CD8-positive, alpha-beta memory T cell (primary cell): ENCODE measurements at places on chromosomes 2 and 18. TPM values are rescaled to one million over a fixed set of nuclear protein-coding genes. Genes with fewer than 3 reads are reported as not detected.

ABCG8 gene
- total RNA-seq: not detected

C1QL2 gene
- total RNA-seq: not detected

TCF23 gene
- not detected for total RNA-seq

IL37 gene
- total RNA-seq: not detected

HES6 gene
- total RNA-seq: 5.1 TPM

CPS1 gene
- total RNA-seq: 2.3 TPM

GPR45 gene
- not detected for total RNA-seq

SCN3A gene
- total RNA-seq: not detected

EDAR gene
- 0.16 TPM for total RNA-seq

ALPG gene
- total RNA-seq: not detected

CACNB4 gene
- 0.20 TPM for total RNA-seq

IL36B gene
- total RNA-seq: not detected

MAP3K2 gene
- 57.7 TPM for total RNA-seq

THAP4 gene
- total RNA-seq: 51.4 TPM

ALPI gene
- not detected for total RNA-seq

- H3K36me3 ChIP-seq: no peaks in the 10 kb centered on the region
- H3K27ac ChIP-seq: no peak overlapping the region
- H3K4me1 ChIP-seq: no peaks in the 10 kb centered on the region
- H3K27me3 ChIP-seq: no peaks in the 10 kb centered on the region
- no peak for DNase-seq
- H3K4me3 ChIP-seq: no peak overlapping the region
These were observed 95.7 kb upstream of the DOCK10 start for GRCh38 chr2:225137971-225138370.

DNA sequence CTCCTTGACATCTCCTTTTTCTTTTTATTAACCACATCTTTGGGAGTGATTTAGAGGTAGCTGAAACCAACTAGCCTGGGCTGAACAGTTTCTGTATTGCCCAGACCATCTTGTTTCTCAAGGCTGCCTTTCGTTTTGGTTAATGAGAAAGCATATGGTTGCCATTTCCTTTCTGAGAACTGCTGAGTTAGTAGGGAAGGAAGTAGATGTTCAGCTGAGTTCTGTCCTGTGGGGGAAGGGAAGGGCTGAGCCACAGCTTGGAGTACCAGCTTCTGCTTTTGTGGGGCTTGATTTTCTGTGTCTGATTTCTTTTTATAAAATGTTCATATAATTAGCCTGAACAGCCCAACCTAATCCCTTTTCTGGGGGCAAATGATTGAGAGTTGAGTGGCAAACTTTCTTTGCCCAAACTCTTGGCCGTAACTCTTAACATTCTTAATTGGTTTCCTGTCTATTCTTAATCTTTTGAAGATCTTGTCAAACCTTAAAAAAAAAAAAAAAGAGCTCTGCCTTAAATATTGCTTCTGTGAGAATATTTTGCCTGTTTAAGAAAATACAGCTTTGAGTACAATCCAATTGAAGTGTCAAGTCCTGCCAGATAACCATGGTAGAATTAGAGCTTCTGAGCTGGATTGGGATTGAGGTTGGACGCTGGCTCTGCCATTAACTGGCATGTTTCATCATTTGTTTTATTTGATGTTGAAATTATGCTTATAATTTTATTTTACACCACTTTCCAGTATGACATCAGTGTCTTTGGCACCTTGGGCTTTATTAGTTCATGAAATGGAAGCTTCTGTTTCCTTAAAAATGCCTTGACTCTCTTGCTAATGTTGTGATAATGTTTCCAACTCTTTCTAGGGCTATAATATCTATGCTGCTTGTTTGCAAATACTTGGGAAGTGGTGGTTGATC is 1.9 kb upstream of the NABP1 start:
- peak overlapping the region; percentile 98 for H3K4me3 ChIP-seq
- peak overlapping the region; percentile 100 for H3K27ac ChIP-seq
- no peaks in the 10 kb centered on the region for H3K36me3 ChIP-seq
- H3K27me3 ChIP-seq: no peaks in the 10 kb centered on the region

GRCh38 chr2:239250216-239251081 is 150.4 kb downstream of the HDAC4 start:
- H3K4me1 ChIP-seq: peaks cover 36% of the 10 kb centered on the region
- no peak for DNase-seq
- H3K27ac ChIP-seq: no peak overlapping the region
- no peak overlapping the region for H3K4me3 ChIP-seq
- H3K36me3 ChIP-seq: no peaks in the 10 kb centered on the region
- H3K27me3 ChIP-seq: no peaks in the 10 kb centered on the region

GRCh38 chr18:55320424-55321264 is 267.3 kb downstream of the TCF4 start:
- H3K4me1 ChIP-seq: no peaks in the 10 kb centered on the region
- no peak overlapping the region for H3K27ac ChIP-seq
- DNase-seq: no peak
- no peaks in the 10 kb centered on the region for H3K36me3 ChIP-seq
- no peaks in the 10 kb centered on the region for H3K27me3 ChIP-seq

GRCh38 chr2:147524912-147525311 is 319.9 kb upstream of the ACVR2A start:
- no peaks in the 10 kb centered on the region for H3K36me3 ChIP-seq
- H3K27me3 ChIP-seq: no peaks in the 10 kb centered on the region
- no peak overlapping the region for H3K4me3 ChIP-seq
- H3K4me1 ChIP-seq: peaks cover 9% of the 10 kb centered on the region

- no peaks in the 10 kb centered on the region for H3K36me3 ChIP-seq
- H3K4me3 ChIP-seq: no peak overlapping the region
- H3K27ac ChIP-seq: no peak overlapping the region
- no peaks in the 10 kb centered on the region for H3K4me1 ChIP-seq
- no peaks in the 10 kb centered on the region for H3K27me3 ChIP-seq
- DNase-seq: no peak
These were observed 8.2 kb upstream of the CLIP4 start for GRCh38 chr2:29106980-29107388.

- H3K27ac ChIP-seq: no peak overlapping the region
- no peaks in the 10 kb centered on the region for H3K4me1 ChIP-seq
These were observed 109.2 kb downstream of the THADA start for GRCh38 chr2:43486603-43487002.

DNA sequence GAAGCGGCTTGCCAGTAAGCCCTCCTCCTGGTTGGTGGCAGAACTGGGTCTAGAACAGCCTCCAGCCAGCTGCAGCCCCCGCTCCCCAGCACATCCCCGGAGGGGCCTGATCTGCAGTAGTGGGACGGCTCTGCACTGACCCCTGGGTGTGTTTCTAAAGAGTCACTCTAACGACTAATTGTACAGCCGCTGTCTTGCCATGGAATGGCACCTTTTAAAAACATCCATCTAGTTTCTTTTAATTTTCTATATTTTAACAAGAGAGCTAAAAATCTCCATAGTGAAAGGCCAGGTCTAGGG is 82.0 kb downstream of the MTCL1 start:
- H3K4me1 ChIP-seq: no peaks in the 10 kb centered on the region
- H3K36me3 ChIP-seq: no peaks in the 10 kb centered on the region
- H3K27me3 ChIP-seq: no peaks in the 10 kb centered on the region
- H3K4me3 ChIP-seq: no peak overlapping the region
- H3K27ac ChIP-seq: no peak overlapping the region

DNA sequence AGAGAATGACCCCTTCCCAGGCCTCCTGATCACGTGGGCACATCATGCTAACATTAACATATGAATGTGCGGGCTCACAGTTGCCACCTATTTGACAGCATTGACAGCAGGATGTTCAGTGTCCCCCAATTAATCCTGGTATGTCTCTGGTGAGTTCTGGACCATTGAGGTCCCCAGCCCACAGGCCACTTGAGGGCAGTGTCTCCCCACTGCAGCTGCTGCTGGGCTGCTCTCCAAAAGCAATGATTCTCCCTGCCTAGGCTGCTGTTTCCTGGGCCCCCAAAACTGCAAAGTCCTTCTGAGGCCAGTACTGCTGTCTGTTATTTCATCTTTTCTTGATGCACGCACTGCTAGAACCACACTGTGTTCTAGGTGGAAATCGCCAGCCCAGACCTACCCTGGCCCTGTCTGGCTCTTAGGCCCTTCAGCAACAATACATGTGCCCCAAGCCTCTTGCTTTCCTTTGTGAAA is 52.7 kb upstream of the MAPK4 start:
- no peaks in the 10 kb centered on the region for H3K4me1 ChIP-seq
- H3K27ac ChIP-seq: no peak overlapping the region
- no peaks in the 10 kb centered on the region for H3K36me3 ChIP-seq
- H3K4me3 ChIP-seq: no peak overlapping the region

GRCh38 chr18:34224423-34225217 is at the start of gene NOL4:
Gene NOL4 (minus strand): TSS chr18:34224913. CDS start chr18:34223253, 1,660 bp downstream.
- H3K36me3 ChIP-seq: no peaks in the 10 kb centered on the region
- no peak for DNase-seq
- no peaks in the 10 kb centered on the region for H3K4me1 ChIP-seq
- no peaks in the 10 kb centered on the region for H3K27me3 ChIP-seq

GRCh38 chr2:33321236-33321771 is 155.1 kb upstream of the RASGRP3 start:
- no peak overlapping the region for H3K27ac ChIP-seq
- H3K4me3 ChIP-seq: no peak overlapping the region
- H3K4me1 ChIP-seq: no peaks in the 10 kb centered on the region
- no peak for DNase-seq

DNA sequence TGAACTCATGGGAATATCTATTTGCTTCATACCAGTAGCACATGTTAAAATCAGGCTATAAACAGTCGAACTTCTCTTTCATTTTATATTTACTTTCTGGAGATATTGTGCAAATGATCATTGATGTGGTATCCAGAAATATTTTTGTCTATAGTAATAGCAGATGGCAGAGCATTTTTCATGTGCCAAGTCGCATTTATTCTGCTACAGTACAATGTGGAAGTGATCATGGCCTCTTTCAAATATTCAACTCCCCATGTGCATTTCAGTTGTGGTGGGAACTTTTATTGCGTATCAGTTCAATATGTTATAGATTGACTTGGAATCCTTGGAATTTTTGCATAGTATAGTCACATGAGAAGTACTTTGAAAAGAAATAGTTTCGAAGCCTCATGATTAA is 57.4 kb downstream of the RHBDD1 start:
- DNase-seq: no peak
- no peaks in the 10 kb centered on the region for H3K4me1 ChIP-seq
- no peak overlapping the region for H3K4me3 ChIP-seq

DNA sequence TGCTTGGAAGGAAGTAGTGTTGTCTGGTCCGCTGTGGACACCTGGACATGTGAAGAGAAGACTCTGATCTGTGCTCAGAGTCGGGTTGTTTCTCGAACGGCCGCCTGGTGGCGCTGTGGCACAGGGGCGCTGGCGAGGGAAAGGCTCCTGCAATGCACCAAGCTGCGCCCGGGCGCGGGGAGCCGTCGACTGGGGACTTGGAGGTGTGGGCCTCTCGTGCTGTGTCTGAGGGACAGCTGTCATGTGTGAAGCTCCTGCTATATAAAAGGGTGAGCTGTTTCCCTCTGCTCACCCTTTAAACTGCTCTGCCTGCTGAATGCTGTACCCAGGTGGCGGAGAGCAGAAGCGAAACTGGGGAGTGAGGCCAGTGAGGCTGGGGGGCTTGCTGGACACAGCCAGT is 44.0 kb downstream of the GNAL start:
- H3K36me3 ChIP-seq: no peaks in the 10 kb centered on the region
- peaks cover 11% of the 10 kb centered on the region for H3K27me3 ChIP-seq
- H3K4me3 ChIP-seq: no peak overlapping the region

DNA sequence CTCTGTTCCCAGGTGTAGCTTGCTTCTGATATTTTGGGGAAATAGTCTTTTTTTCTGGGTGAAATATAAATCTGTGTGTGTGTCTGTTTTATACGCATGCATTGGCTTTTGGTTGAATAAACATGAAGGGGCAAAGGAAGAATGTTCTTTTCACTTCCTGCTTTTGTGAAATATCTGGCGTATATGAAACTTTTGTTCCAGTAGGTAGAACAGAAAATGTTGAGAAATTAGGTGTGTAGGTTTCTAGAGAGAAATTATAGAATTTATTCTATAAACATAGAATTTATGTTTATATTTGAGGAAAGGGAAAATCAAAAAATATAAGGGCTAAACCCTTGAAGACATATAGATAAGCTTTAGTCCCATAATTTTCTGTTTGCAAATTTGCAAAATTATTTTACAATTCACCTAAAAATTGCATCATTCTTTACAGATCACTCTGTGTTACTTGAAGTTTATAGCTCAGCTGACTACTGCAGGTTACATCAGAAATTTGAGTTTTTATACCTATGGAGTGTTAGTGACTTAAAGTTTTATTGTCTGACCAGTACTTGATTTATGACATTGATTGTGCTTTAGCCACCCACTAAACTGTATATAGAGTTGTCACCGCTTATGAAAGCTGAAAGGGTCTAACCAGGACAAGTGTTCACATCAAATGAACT is 116.1 kb downstream of the FAM117B start:
- no peak overlapping the region for H3K4me3 ChIP-seq
- DNase-seq: no peak
- no peaks in the 10 kb centered on the region for H3K36me3 ChIP-seq
- H3K27me3 ChIP-seq: no peaks in the 10 kb centered on the region

DNA sequence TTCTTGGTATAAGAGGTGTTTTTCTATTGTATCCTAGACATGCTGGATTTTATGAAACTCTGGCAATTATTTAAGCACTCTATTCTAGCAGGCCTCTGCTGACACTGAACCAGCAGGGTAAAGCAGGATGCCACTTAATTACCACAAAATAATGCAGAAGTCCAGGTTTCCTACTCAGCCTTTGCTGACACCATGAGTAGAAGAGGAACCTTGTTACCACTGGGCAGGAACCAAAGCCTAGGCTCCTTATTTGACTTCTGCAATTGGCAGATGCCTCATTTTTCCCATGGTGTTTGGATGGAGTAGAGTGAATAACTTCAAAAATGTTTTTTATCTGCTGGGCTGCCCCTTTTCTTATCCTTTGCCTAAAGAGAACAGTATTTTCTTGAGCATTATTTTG is 60.8 kb downstream of the THNSL2 start:
- no peak overlapping the region for H3K4me3 ChIP-seq
- H3K27me3 ChIP-seq: no peaks in the 10 kb centered on the region
- no peak for DNase-seq
- no peaks in the 10 kb centered on the region for H3K4me1 ChIP-seq
- H3K27ac ChIP-seq: no peak overlapping the region

- peaks cover 53% of the 10 kb centered on the region for H3K4me1 ChIP-seq
- peak overlapping the region; percentile 53 for H3K4me3 ChIP-seq
- no peak for DNase-seq
These were observed 2.0 kb downstream of the CNNM4 start for GRCh38 chr2:96762529-96763311.
